HCT116 (cell line): ENCODE measurements at places on chromosomes 2 and 18. TPM values are rescaled to one million over a fixed set of nuclear protein-coding genes. Genes with fewer than 3 reads are reported as not detected.

The UGT1A3 gene
- not detected for total RNA-seq

The CGREF1 gene
- 4.0 TPM for total RNA-seq

The SLC39A10 gene
- 59.0 TPM for total RNA-seq

The YIPF4 gene
- 29.8 TPM for total RNA-seq

The NAT8 gene
- total RNA-seq, result not detected

The COLEC12 gene
- total RNA-seq, result not detected
